ENCODE measurements at places on chromosomes 1 and 21.

DNA sequence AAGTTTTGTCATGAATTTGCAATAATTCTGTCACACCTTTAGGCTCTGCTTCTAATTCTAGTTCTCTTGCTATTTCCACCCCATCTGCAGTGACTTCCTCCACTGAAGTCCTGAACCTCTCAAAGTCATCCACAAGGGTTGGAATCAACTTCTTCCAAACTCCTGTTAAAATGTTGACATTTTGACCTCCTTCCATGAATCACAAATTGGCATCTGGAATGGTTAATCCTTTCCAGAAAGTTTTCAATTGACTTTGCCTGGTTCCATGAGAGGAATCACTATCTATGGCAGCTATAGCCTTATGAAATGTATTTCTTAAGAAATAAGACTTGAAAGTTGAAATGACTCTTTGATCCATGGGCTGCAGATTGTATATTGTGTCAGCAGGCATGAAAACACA, 19.7 kb upstream of the SFT2D2 start:
- DNase-seq = no peak

- no peak for DNase-seq
Measured at GRCh38 chr21:42565886-42566523, 52.4 kb downstream of the SLC37A1 start.

- DNase-seq = no peak
Measured at GRCh38 chr1:32335535-32335789, 571 bp downstream of the MARCKSL1 start.

DNA sequence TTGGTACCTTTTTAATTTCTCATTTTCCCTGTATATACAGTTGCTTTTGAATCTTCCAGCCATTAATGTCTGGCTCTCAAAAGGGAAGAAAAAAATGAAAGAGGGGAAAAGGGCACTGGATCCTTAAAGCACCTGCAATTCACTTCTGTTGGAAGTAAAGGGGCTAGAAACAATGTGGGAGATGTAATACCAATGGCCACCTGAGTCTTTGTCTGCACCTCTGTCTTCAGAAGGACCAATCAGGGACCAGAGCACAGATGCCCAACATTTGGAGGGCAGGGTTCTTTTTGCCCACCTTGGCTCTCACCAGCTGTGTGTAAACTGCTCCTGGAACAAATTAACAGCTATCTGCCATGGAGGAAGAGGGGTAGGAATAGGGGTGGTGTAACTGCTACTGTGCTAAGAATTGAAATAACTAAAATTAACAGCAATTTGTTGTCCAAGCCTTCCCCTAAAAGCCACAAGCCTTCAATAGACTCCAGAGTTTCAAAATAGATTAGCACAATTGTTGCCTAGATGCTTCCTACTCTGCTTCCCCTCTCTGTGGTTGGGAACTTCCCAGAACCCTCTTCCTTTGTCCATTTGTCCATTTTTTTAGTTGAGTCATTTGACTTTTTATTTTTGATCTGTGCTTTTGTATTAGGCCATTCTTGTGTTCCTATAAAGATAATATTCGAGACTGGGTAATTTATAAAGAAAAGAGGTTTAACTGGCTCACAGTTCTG, 11.5 kb upstream of the LRRC8B start:
- no peak for DNase-seq

GRCh38 chr1:208136459-208137182, 107.6 kb downstream of the PLXNA2 start:
- DNase-seq = no peak

DNA sequence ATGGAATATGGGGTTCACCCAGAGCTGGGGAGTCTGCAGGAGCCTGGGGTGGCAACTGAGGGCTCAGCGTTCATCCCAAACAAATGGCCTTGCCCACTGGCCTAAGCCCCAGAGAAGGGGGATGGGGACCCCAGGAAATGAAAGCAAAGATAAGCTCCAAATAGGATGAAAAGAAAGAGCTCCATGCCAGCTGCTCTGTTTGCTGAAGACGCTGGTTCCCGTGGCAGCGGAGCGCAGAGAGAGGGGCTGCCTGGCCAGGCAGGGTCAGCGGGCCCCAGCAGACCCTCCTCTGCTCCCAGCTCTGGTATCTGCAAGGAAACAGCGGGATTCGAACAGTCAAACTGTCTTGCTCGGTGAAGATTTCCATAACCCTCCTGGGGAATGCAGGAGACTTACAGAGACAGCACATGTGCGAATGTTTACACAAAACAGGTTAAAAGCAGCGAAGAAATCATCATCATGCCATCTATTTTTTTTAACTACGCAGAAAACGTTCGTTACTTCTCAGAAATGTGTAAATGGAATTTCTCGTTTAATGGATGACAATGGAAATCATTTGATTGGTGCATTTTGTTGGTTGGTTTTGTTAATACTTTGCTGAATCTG, 94.4 kb downstream of the PDE9A start:
- no peak for DNase-seq

DNA sequence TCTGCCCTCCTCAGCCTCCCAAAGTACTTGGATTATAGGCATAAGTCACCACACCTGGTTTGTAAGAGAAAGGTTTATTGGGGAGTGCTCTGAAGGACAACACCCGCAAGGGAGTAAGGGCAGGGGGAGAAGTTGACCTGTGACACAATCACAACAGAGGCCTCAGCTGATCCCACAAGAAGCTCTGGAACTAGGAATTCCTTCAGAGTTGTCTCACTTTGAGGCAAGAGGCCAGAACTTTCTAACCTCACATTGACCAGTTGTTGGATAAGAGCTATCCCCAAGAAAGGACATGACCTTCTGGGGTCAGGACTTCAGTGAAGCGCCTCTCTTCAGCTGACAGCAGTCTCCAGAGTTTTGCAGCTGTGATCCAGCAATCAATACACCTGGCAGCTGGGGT, 27.4 kb upstream of the RC3H1 start:
- DNase-seq = no peak

GRCh38 chr1:9385801-9386573, 93.3 kb downstream of the SPSB1 start:
- DNase-seq = no peak

- DNase-seq = no peak
Measured at GRCh38 chr1:14724246-14724645, 125.8 kb downstream of the KAZN start.

- DNase-seq = no peak
Measured at GRCh38 chr1:114746450-114747121, 11.2 kb downstream of the CSDE1 start.

DNA sequence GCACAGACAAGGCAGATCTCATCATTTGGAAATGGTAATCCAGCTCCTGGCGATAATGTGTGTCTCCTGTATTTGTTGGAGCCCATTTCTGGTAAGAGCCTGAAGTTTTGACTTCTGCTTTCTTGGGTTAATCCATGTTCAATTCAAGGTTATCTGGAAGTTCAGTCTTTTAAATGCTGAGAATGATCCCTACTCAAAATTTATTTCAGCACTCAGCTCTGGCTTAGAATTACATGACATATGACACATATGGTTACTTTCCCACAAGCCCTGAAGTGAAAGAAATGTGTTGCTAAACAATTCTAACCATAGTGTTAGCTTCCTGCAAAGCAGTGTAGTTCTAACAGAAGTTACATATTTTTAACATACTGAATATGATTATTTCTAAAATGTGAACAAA, 2.7 kb downstream of the PTGFR start:
- no peak for DNase-seq

DNA sequence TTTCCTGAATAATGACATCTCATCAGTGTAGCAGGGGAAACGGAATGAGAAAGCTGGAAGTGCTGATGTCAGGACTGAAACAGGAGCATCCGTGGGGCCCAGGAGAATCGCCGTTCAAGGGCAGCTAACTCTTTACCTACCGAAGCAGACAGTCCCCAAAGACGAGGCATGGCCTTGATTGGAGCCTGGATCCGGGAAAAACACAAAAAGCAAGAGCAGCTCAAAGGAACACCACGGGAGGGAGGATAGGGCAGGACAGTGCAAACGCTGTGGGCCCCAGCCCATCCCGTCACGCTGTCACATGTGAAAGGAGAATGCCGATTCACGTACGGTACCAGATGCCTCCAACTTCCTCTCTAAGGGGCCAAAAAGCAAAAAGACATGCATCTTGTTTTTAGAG, 34.9 kb downstream of the WNT9A start:
- no peak for DNase-seq

DNA sequence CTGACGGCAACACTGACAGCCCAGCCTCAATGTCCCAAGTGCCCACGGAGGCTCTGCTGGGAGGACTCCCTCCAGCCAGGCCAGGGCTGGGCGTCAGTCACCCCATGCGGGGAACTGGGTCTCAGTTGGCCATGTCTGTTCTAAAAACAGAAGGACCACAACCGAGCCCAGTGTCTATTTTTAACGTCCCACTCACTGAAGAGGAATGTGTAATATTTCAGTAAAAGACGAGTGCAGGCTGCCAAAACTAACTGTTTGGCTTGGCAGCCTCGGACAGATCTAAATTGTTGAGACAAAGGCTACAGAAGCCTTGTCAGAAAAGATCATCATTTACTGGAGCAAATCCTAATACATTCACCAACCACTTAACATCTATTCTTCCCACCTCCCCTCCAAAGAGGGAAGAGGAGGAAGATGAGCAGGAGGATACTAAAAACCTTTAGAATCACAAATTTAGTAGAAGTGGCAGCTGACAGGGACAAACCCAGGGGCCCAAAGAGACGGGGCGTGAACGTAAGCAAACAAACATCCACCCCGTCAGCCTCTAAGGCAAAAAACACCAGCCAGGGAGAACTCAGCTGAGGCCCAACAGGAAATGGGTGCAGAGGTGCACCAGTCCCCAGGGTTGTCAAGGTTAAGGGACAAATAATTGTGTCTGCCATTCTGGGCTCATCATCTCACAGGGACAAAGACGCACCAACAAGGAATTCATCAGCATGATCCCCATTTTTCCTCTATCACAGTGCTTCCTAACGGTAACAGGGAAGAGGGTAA, 18.7 kb downstream of the C1orf198 start:
- no peak for DNase-seq

DNA sequence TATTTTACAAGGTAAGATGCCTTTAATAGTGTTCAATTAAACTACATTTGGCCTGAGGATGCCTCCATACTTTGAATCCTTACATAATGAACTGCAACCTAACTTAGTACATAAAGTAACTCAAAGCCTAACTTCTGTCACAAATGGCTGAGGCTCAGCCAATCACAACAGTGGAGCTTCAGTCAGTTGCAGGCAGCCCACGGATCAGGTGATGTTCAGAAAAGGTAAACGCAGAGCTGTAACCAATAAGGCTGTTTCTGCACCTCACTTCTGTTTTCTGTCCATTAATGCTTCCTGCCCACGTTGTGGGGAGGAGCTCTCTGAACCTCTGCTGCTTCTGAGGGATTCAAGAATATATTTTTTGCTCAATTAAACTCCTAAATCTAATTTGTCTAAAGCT, 94.8 kb upstream of the KIAA0040 start:
- DNase-seq = no peak

DNA sequence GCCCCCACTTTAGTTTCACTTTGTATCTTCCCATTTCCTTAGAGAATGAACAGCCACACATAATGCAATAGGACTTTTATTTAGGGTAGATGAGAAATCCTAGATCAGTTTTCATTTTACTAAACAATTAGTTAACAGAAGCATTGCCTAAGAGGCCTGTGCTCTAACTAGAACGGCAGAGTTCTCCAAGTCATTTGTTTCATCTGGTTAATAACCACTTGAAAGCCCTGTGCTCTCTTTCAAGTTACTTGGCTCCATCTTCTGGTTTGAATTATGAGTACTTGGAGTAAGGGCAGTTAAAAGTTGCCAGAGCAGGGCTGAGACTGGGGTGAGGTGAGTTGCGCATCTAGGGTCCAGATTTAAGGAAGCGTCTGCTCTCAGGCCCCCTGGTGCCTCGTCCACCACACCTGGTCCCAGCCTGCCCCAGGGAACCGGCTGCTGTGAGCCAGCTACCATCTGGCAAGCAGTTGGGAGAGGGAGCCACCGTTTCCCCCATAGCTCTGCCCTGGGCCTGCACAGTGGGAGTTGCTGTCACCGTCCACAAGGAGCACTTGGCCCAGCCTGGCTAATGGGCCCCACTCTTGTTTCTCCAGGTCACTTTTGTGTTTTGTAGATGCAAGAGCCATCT, 18.1 kb upstream of the SLC44A3 start:
- DNase-seq = no peak

DNA sequence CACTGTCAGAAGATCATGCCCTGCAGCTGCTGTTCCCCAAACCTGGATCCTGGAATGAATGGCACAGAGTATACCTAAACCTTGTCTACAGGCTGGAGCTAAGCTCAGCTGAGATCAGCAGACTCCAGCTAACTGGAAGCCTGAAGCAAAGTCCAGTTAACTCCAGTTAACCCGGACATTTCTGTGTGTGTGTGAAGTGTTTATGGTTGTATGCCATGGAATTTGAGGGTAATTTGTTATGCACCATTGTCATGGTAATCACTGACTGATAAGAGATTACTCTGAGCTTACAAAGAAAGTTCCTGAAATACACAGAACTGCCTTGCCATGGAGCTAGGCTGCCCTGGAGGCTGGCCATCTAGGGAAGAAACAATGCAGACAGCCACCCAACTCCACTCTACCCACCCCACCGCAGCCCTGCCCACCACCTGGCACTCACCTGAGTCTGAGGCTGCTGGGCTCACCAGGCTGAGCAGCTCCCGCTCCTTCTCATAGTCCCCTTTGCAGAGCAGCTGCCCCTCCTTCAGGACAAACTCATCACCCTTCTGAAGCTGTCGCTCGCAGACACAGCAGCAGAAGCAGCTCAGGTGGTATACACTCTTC, 107.4 kb downstream of the LMX1A start:
- no peak for DNase-seq

- DNase-seq = no peak
Measured at GRCh38 chr1:111488669-111489068, 14.8 kb downstream of the ADORA3 start.

DNA sequence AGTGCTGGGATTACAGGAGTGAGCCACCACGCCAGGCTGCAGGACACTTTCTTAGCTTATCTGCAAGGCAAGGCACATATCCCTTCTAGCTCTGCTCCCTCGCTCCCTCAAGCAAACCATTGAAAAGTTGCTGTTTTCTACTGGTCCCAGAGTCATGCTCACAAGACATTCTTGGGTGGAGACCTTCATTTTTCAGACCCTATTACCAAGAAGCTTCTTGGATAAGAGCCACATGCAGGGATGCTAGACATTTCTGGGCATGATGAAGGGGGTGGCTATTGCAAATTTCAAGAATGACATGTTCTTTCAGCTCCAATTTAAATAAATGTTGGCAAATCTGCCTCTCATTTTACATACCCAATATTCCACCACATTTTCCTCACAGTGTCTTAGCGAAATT, 33.9 kb downstream of the CAPN9 start:
- no peak for DNase-seq

DNA sequence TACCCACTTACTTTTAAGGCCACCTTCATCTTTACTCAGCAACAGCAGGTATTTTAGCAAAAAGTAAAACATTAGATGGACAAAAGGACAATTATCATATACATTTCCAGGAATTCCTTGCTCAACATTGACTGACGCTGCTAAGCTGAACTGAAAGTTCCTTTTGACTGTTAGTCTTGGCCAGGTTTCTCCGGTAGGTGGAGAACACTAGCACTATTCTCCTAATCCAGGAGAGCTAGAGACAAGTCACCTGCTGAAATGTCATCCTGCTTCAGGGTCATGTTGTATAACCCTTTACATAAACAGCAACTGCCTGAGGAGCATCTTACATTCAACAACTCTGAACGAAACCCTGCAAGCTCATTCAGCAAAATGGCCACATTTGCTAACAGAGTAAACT, 109.0 kb upstream of the ESRRG start:
- DNase-seq = no peak

All from CD4-positive, alpha-beta T cell treated with Interleukin-2 at 100 ng/mL for 4 hours (primary cell).